Esophagus muscularis mucosa (tissue), 4 donors: ENCODE measurements at places on chromosomes 2 and 18.

DNA sequence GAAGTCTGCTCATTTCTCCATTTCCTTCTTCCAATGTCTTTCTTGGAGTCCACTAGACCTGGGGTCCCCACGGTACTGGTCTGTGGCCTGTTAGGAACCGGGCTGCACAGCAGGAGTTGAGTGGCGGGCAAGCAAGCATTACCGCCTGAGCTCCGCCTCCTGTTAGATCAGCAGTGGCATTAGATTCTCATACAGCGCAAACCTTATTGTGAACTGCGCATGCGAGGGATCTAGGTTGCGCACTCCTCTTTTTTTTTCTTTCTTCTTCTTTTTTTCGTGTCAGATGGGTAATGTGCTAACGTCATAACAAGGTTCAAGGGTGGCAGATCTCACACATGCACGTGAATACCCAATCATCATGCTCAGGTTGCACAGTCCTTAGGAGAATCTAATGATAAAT lies 53.1 kb upstream of the DLX2 start:
- no peak for DNase-seq

- DNase-seq: no peak
Measured at GRCh38 chr2:18545384-18545783, 15.1 kb downstream of the RDH14 start.

- no peak for DNase-seq
Measured at GRCh38 chr2:66318009-66318561, 116.8 kb upstream of the MEIS1 start.

DNA sequence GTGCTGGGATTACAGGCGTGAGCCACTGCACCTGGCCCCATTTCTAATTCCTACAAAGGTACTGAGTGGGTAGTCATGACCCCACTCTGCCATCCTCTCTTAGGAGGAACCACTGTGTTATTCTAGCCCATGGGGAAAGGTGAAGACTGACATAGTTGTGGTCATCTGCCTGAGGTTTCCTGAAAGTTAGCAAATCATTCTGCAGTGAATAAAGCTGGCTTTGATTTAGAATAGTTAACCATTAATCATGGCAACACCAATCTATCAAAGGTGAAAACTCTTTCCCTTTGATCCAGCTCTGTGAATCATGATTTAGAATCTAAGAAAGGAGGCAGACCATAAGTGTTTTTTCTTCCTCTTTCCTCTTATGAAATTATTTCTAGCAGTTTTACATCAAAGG lies 50.8 kb downstream of the SUMO1 start:
- no peak for DNase-seq
